ENCODE measurements at places on chromosomes 6 and 20.

- peaks cover 11% of the 10 kb centered on the region for H3K4me1 ChIP-seq
- H3K27ac ChIP-seq = no peak overlapping the region
- no peaks in the 10 kb centered on the region for H3K27me3 ChIP-seq
- H3K36me3 ChIP-seq = no peaks in the 10 kb centered on the region
- DNase-seq = peak; percentile 62
- H3K4me3 ChIP-seq = no peak overlapping the region
These were observed 31.8 kb upstream of the PTPN1 start for GRCh38 chr20:50478162-50478990.

DNA sequence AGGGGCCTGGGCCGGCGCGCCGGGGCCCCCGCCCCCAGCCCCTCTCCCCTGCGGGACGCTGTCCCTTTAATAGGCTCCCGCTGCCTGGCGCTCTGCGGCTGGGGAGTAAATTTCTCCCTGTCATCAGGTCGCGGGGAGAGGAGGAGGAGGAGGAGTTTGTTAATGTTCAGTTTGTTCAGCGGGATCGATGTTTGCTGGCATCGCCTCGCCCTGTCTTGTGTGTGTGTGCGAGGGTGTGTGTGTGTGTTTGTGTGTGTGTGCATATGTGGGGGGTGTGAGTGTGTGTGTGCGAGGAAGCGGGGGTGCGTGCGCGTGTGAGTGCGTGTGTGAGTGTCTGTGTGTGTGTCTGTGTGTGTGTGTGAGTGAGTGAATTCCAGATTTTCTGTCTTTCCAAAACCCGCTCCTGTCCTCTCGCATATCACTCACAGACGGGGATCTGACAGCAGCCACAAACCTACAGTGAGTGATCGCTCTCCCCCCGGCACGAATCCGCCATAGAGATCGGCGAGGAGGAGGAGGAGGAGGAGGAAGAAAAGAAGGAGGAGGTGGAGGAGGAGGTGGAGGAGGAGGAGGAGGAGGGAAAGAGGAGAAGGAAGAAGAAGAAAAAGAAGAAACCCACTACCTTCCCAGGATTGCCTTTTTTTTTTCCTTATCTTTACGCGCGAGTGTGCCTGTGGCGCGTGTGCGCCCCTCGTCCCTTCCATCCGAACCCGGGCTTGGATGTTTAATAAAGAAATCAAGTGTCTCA, at the start of gene TSHZ2:
Gene TSHZ2, plus strand, starts transcription at position 169 of the 748 bp plus-strand sequence. CDS start 936 bp downstream, outside the sequence.
- H3K27ac ChIP-seq = peak within 1 kb of the TSS; percentile 2
- no peak for DNase-seq
- no peaks in the 10 kb centered on the region for H3K36me3 ChIP-seq

DNA sequence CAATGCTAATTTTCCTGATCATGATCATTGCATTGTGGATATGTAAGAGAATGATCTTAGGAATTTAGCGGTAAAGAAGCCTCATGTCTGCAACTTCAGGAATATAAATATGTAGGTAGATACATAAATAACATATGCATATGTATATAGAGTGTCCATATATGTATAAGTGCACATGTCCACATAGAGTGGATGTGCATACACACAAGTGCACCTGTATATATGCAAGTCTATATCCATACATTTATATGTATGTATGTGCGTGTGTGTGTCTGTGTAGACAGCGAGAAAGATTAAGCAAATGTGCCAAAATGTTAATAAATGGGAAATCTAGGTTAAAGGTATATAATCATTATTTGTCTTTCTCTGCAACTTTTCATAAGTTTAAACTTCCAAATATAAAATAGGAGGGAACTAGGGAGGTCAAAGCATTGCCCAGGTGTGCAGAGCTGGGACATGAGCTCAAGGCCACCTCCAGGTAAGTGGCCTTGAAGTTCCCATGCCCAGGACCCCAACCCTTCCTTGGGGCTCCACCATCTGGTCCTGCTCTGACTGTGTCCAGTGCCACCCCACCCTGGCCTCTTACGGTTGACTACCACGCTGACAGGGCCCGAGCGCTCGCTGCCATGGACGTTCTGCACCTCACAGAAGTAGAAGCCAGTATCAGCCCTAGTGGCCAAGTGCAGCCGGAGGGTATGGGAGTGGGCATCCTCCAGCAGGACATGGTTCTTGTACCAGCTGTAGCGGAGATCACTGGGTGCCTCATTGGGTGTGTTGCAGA, 9.6 kb downstream of the SIGLEC1 start:
- no peaks in the 10 kb centered on the region for H3K4me1 ChIP-seq
- DNase-seq = no peak
- no peak overlapping the region for H3K4me3 ChIP-seq

DNA sequence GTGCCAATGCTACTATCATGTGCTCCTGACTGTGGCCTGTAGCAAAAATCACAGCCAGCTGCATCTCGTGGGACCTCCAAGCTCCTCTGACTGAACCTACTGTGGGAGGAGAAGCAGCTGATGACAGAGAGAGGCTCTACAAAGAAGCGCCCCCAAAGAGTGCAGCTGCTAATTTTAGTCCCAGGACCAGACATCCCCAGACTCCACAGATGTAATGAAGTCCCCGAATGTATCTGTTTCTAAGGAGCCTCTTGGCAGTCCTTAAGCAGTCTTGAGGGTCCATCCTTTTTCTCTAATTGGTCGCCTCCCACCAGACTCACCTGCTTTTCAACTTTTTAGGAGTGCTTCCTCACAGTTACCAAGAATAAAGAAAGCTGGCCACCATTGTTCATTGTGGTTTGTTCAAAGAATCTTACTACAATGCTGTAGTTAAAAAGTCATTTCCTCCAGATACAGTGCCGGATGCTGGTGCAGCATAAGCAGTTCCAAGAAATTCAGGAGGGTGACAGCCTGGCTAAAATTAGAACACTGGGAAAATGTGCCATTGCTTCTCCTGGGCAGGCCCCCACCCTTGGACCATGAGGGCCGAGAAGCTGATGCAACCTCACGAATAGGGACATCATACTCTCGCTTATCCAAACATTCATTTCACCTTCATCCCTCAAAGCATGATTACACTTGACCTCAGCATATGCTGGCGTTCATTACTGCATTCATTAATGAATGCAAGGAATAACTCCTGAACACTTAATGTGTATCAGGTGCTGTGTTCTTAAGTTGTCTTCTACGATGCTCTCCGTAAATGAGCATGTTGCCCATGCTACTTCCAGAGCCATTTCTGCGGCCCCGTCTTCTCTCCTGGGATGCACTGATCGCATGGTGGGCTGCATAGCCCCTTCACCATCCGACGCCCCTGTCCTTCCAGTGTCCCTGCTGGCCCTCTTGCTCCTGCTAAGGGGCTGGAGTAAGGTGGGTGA, 66.4 kb downstream of the LY86 start:
- H3K27me3 ChIP-seq = no peaks in the 10 kb centered on the region
- H3K4me3 ChIP-seq = no peak overlapping the region
- no peaks in the 10 kb centered on the region for H3K4me1 ChIP-seq
- H3K27ac ChIP-seq = no peak overlapping the region

DNA sequence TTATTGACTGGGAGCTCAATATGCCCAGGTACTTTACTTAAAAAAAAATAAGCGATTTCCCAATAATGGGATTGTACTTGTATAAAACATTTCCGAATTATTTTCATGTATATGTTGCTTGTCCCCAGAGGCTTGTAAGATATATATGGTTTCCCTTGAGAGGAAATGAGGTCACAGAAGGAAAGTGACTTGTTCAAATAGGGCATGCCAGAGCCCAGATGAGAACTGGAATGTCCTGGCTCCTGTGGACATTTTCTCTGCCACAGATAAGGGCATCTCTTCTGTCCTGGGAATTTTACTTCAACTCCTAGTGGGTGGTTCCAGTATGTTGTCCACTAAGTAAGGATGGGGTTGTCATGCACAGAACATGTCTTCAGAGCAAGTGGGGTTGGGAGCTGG, 63.0 kb downstream of the LYRM2 start:
- no peaks in the 10 kb centered on the region for H3K27me3 ChIP-seq
- DNase-seq = no peak
- no peaks in the 10 kb centered on the region for H3K36me3 ChIP-seq
- H3K27ac ChIP-seq = no peak overlapping the region
- H3K4me1 ChIP-seq = no peaks in the 10 kb centered on the region

DNA sequence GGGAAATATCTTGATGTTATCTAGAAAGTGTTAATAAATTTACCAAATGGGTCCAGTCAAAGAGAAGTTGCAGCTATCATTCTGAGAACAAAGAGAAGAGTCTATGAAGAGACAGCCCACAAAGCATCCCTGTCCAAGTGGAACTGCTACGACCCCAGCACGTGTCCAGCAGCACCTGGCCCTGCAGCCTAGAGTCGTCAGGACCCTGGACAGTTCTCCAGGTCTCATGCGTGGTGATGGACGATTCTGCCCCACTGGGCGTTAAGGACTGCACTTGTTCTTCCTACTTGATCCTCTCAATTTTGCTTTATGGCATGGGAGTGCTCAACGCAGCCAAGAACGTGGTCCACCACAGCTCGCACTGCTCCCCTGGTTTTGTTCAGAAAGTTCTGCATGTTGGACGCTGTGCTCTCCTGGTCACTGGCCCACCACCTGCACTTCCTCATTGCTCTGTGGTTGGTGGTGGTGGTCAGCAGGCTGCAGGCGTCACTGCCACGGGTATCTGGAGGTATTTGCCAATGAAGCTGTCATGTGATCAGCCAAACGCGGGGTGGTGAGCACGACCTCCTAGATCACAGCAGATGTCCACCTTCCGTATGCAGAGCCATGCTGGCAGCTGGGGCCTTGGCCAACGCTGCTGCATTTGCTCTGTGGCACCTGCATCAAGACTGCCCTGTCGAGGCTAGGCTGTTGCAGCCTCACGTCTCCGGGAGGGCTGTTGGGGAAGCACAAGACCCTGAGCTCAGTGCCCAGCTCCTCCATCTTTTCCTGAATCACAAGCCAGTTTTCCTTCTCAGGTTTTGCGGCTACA, 356.4 kb downstream of the CDH4 start:
- H3K36me3 ChIP-seq = no peaks in the 10 kb centered on the region
- no peaks in the 10 kb centered on the region for H3K27me3 ChIP-seq
- H3K27ac ChIP-seq = no peak overlapping the region
- DNase-seq = no peak
- no peak overlapping the region for H3K4me3 ChIP-seq

- DNase-seq = no peak
- no peaks in the 10 kb centered on the region for H3K27me3 ChIP-seq
- H3K4me1 ChIP-seq = peaks cover 5% of the 10 kb centered on the region
- H3K4me3 ChIP-seq = no peak overlapping the region
- no peaks in the 10 kb centered on the region for H3K36me3 ChIP-seq
- H3K27ac ChIP-seq = no peak overlapping the region
These were observed 20.0 kb upstream of the LBP start for GRCh38 chr20:38326309-38326708.

- H3K4me3 ChIP-seq = no peak overlapping the region
- H3K36me3 ChIP-seq = no peaks in the 10 kb centered on the region
- H3K27ac ChIP-seq = no peak overlapping the region
- no peaks in the 10 kb centered on the region for H3K4me1 ChIP-seq
- no peak for DNase-seq
These were observed 697.6 kb downstream of the HACE1 start for GRCh38 chr6:104162036-104162669.

DNA sequence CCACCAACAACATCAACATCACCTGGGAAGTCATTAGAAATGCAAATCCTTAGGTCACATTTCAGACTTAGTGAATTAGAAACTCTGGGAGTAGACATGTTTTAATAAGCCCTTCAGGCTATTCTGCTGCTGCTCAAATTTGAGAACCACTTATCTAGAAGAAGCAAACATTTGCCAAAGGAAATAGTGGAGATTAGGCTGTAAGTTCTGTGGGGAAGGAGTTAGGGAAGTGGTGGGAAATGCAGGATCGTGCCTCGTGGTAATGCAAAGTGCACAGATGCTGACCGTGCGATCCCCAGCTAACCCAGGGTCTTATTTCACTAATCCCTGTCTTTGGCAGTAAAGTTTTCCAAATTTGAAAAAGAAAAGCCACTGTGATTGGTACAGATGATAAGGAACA, 328.5 kb downstream of the EPM2A start:
- no peak overlapping the region for H3K4me3 ChIP-seq
- H3K27me3 ChIP-seq = no peaks in the 10 kb centered on the region
- no peaks in the 10 kb centered on the region for H3K36me3 ChIP-seq
- DNase-seq = no peak
- no peaks in the 10 kb centered on the region for H3K4me1 ChIP-seq

DNA sequence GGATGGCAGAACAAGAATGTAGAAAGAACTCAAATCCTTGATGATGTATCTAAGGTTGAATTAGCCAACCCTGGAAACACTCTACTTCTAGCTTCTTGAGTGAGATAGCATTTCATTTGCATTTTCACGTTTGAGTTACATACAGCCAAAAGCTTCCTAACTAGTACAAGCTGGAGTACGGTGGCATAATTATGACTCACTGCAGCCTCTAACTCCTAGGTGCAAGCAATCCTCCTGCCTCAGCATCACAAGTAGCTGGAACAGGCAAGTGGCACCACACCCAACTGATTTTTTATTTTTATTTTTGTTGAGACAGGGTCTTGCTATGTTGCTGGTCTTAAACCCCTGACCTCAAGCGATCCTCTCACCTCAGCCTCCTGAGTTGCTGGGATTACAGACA, 36.5 kb upstream of the STK35 start:
- no peak for DNase-seq
- no peaks in the 10 kb centered on the region for H3K36me3 ChIP-seq
- H3K27ac ChIP-seq = no peak overlapping the region
- H3K4me1 ChIP-seq = no peaks in the 10 kb centered on the region
- no peak overlapping the region for H3K4me3 ChIP-seq

GRCh38 chr20:57781901-57782300, 72.1 kb upstream of the PMEPA1 start:
- peaks cover 4% of the 10 kb centered on the region for H3K27me3 ChIP-seq
- H3K4me1 ChIP-seq = no peaks in the 10 kb centered on the region
- H3K27ac ChIP-seq = no peak overlapping the region
- no peaks in the 10 kb centered on the region for H3K36me3 ChIP-seq
- no peak for DNase-seq

DNA sequence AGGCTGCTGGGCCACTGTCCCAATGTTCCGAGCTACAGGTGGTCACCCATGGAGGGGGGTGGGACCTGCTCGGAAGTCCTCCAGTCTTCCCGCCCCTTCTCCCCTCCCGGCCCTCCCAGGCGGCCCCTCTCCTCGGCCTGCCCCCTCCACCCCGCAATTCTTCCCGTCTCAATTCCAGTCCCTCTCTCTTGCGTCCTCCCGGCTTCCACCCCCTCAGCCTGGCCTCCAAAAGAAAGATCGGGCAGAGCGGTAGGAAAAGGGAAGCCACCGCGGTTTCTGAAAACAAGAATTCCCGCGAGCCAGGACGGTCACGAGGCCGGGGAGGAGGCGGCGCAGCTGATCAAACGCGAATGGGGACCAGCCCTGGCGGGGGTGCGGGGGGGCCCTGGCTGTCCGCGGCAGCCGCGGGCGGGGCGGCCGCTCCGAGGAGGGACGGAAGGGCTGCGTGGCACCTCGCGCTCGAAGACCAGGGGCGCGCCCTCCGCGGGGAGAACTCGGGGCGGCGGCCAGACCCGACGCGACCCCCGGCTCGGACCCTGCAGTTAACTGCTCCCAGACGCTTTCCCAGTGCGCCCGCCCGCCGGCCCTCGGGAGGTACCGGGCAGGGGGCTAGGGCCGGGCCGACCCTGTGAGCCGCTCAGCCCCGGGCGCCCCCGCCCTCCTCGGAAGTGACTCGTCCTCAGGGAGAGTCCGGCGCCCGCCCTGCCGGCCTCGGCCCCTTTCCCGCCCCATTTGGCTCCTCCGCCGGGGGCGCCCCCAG, 1.0 kb downstream of the PXDC1 start:
- DNase-seq = peak; percentile 91
- H3K4me1 ChIP-seq = peaks cover 46% of the 10 kb centered on the region
- H3K36me3 ChIP-seq = peaks cover 8% of the 10 kb centered on the region
- H3K4me3 ChIP-seq = peak overlapping the region; percentile 70
- H3K27ac ChIP-seq = peak overlapping the region; percentile 99
- no peaks in the 10 kb centered on the region for H3K27me3 ChIP-seq

- DNase-seq = peak; percentile 56
- H3K36me3 ChIP-seq = no peaks in the 10 kb centered on the region
- no peaks in the 10 kb centered on the region for H3K27me3 ChIP-seq
- peaks cover 10% of the 10 kb centered on the region for H3K4me1 ChIP-seq
- no peak overlapping the region for H3K4me3 ChIP-seq
- peak overlapping the region; percentile 6 for H3K27ac ChIP-seq
These were observed 114.6 kb downstream of the TNFRSF21 start for GRCh38 chr6:47195011-47195650.
